ENCODE measurements at places on chromosomes 3 and 15.

DNA sequence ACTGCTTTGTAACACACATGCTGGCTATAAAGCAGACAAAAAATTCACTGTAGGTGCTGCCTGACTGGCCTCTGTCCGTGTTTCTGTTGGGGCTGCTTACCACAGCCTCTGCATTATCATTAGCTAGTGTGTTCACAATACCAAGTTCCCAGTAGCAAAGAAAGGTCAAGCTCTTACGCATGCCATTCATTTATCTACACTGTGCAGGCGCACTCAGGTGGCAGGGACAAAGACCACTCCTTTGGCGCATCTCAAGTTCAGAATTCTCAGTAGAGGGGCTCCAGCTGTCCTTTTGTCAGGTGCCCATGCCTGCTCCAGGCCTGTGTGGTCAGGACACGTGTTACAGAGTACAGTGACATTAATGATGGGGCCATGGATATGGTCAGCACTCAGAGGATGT is 22.3 kb downstream of the MLH1 start:
- no peak for DNase-seq

DNA sequence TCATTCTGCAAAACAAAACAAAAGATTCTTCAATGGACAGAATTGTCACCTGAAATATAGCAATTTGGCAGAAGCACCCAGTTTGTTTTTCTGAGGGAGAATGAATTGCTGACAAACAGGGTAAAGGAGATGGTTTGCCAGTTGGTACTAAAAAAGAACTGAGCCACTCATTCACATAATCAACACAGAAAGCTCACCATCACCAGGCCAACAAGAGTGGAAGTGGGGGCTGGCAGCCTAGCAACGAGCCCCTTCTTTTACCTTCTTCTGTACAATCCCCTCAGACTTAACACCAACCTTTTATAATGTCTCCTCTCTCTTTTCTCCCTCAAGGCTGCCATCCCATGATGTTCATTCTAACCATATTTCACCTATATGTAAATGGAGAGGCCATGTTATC is 5.9 kb downstream of the TOP2B start:
- DNase-seq, result no peak

- DNase-seq, result peak; percentile 2
Observed at GRCh38 chr3:154730186-154730585, 300.2 kb upstream of the GPR149 start.

- DNase-seq, result no peak
Observed at GRCh38 chr3:141498598-141499223, 11.9 kb downstream of the RASA2 start.

DNA sequence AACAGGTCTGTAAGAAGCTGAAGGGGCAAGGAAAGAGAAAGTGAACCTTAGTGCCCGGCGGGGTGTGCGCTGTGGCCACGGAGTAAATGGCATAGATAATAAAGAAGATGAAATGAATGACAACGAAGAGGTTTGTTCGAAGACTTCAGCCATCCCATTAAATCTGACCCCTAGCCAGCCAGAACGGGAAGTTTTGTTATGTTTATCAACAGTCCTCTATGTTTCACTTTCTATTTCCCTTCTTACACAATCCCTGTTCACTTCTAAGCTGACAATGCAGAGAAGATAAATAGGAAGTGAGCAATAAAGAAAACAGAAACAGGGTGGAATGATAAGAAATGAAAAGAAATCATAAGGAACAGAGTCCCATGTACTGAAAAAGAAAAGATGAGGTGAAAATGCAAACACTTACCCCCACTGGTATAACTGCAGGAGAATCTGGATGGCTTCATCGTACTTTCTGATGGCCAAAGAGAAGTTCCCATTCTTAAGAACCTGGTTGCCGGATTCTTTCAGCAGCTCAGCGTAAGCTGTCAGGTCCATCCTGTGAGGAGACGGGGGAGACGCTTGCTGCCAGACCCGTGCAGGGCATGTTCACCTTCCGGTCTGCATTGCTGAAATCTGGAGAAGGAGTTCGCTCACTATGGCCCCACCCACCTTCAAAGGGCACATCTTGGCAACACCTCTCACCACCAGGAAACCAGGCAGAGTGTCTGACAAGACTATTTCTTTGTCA is 36.8 kb downstream of the TRANK1 start:
- DNase-seq, result peak; percentile 85

DNA sequence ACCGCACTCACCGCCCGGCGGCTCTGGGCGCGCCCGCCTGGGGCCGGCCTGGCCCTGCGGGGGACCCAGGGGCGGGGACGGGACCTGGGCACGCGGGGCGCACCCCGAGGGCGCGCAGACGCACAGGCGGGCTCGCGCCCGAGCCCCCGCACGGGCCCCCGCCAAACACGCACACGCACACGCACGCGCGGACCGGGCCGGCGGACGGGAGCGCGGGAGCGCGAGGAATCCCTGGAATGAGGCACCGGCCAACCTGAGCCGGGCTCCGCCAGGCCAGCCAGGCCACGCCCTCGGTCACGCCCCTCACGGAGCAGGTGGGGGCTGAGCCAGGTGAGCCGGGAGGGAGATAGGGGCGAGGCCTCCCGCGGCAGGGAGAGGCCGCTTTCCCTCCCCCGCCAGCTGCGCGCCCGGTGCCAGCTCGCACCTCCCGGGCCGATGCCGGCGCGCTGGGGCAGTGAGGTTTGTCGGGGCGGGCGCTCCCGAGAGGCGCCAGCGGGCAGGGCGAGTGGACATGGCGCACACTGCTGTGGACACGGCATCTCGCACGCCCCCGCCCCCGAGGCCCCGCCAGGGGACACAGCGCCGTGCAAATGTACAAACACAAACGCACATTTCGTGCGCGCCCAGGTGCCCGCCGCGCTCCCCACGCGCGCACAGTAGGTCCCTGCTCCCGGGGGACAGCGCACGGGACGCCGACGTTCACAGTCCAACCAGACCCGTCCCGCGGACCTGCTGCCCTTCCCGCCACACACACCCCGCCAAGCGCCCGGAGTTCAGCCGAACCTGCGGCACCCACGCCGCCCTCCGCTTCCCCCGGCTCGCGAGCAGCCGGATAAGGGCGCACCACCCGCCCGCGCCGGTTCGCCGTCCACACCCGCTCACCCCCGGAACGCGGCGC is 75.9 kb upstream of the VGLL4 start:
- DNase-seq, result peak; percentile 58

GRCh38 chr15:99282586-99282985 is 31.3 kb downstream of the LRRC28 start:
- no peak for DNase-seq

DNA sequence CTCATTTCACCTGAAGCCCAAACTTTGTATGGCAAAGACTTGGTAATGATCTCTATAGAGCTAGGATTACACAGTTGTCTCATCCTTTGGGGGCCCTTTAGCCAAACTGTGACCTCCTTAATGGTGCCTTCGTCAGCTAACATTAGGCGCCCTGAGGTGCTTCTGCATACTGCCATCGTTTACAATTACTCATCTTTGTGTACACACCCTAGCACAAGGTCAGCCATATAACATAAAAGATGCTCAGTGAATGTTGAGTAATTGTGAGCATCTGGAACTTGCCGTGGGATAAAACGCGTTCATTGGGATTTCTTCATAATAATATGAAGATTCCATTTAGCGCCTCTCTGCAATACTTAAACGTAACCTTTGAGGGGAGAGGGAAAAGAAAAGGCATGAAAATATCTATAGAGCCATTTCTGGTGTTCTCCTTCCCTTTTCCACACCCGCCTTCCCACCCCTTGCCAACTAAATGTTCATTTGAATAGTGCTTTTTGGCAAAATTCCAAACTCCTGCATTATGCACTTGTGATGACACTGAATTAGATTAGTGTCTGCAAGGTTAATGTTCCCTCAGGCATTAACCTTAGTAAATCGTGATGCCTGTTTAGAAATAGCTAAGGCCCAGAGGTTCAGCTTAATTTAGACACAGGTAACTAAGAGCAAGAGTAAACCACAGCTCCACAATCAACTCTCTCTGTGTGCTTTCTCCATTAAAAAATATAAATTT is 990 bp upstream of the ZNF148 start:
- DNase-seq, result no peak

DNA sequence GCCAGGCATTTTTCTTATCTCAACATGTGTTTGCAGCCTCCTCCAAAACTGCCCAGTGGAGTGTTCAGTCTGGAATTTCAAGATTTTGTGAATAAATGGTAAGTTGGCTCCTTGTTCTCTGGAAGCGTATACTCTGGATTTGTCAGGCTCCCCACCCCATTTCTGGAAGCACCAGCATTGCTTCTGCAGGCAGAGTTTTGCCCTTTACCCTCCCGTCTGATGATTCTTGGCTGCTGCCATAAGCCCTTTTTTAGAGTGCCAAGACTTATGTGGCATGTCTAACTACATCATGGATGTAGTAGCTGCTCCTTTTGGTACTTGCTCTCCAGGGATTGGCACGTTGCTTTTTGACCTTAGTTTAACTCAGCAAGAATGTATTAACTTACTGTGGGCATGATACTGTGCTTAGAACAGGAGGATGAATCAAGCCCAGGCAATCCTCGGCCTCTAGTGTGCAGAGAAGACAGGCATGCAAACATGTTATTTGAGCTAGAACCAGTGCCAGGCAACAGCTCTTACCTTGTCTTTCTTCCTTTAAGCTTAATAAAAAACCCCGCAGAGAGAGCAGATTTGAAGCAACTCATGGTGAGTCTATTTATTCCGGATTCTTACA is 8.3 kb downstream of the SNAPC5 start:
- DNase-seq, result no peak

DNA sequence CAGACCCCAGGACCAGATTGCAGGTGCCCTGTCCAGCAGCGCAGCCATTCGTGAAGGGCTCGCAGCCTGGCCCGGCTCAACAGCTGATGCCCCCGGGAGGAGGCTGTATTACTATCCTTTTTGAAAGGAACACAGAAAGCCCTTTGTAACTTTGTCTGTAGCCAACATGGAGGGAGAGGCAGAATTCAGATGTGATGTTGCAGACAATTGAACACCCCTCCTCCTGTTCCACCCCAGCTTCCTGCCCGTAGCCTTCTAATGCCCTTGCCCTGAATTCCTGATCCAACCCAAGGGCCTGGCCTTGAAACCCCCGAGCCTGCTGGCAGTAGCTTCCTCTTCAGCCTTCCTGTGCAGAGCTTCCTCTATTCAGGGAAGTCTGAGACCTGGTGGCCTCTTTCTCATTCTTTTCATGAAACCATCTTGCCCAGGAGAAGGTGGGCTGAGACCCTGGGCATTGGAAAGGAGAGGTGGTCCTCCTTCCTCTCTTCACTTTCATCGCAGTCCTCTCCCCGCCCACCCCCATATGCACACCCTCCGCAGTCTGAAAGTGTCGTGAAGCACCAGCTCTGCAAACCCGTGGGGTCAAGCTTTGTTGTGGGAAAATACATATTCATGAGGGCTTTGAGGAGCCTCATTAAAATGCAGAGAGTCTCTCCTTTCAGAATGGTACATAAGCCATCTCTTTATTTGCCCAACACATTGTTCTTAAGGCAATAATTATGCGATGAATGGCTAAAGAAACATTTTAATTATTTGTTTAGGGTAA is 109.2 kb downstream of the APBA2 start:
- DNase-seq, result no peak

DNA sequence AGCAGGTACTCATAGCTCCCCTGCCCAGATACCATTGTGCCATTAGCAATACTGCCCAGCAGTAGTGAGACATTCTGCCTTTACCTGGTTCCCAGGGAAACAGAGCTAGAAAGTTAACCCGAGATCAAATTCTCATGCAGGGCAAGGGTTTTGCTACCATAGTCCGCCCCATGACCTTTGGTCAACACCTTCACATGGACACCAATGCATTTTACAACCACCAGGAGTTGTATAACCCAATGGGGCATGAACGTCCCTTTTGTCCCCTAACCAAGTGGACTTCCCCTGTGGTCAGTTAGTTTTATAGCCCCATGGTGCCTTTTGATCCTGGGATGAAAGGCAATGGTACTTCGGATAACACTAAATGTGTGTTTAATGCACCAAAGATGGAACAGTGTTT is 151.7 kb upstream of the IQSEC1 start:
- DNase-seq, result no peak

- DNase-seq, result no peak
Observed at GRCh38 chr3:148880681-148881080, 15.6 kb downstream of the CPA3 start.

- DNase-seq, result peak; percentile 9
Observed at GRCh38 chr3:167675848-167676247, 22.1 kb upstream of the WDR49 start.

- no peak for DNase-seq
Observed at GRCh38 chr15:82710208-82710555, 507 bp upstream of the AP3B2 start.

GRCh38 chr15:40511472-40512133 is 40.8 kb downstream of the CHST14 start:
- DNase-seq, result peak; percentile 29

DNA sequence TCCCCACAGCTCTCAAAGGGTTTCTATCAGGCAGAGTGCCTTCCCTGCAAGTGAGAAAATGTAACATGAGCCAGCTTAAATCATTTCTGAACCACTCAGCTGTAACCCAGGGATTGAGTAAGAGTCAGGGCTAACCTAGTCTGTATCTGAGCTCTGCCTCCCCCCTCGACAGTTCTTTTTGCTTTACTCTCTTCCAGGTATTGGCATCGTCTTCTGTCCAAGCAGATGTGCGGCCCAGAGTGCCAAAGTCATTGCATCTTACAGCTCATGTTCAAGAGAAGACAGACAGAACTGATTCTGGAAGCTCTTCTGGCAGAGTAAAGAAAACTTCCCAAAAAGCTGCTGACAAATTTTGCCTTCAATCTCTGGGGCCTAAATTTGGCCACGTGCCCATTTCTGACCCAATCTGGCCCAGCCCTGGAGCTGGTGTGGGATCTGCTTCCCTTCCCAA is 74.8 kb downstream of the ABHD5 start:
- DNase-seq, result peak; percentile 33

DNA sequence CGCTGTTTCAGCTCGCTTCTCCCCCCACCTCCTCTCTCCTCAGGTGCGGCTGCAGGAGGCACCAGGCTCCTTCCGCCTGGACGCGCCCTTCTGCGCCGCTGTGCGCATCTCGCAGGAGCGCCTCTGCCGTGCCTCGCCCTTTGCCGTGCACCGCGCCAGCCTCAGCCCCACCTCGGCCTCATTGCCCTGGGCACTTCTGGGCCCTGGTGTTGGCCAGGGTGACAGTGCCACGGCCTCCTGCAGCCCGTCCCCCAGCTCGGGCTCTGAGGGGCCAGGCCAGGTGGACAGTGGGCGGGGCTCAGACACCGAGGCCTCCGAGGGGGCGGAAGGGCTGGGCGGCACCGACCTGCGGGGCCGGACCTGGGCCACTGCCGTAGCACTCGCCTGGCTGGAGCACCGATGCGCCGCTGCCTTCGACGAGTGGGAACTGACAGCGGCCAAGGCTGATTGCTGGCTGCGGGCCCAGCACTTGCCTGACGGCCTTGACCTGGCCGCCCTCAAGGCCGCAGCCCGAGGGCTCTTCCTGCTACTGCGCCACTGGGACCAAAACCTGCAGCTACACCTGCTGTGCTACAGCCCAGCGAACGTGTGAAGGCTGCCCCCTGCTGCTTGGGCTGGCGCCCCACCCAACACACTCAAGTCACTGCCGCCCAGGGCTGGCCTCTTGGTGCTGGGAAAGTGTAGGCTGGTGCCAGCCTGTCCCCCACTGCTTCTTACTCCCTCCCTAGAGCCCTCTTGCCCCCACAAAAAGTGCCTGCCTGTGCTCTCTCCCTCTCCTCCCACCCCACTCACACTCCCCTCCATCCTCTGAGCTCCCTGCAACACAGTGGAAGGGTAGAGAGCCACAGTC is 7.1 kb downstream of the ALG3 start:
- peak; percentile 53 for DNase-seq

- no peak for DNase-seq
Observed at GRCh38 chr3:53073553-53074365, 27.9 kb upstream of the SFMBT1 start.
